ENCODE measurements at places on chromosomes 6 and 20.

DNA sequence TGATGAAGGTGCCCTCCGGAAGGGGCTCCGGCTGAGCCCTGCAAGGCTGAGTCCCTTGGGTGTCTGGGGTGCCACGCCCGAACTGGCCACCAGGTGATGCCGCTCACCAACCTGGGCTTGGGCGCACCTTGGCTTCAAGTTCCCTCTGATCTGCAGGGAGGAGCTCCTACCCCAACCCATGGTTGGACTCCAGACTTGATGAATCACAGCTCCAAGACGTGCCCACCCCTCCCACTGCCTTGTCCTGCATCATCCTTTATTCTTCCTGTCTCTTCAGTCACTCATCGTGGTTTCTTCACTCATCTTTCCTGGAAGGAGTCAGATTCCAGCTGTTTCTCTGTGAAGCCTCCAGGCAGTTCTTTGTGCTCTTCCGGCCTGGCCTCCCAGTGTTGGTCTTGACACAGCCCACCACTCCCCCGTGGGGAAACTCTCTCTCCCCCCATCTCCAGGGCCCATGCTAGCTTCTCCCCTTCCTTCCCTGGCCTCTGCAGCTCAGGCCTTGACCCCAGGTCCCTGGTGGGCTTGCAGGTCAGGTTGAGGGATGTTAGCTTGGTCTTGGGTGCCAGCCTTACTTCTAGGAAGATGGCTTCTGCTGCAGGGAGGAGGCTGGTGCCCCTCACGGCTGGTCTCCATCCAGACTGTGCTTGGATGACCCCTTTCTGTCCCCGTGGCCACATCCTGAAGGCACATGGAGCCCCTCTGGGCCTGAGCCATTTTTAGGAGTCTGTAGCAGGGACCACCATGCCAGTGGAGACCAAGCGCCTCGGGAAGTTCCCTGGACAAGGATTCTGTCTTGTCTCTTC lies 2.6 kb upstream of the ZBP1 start:
- DNase-seq: peak; percentile 64

DNA sequence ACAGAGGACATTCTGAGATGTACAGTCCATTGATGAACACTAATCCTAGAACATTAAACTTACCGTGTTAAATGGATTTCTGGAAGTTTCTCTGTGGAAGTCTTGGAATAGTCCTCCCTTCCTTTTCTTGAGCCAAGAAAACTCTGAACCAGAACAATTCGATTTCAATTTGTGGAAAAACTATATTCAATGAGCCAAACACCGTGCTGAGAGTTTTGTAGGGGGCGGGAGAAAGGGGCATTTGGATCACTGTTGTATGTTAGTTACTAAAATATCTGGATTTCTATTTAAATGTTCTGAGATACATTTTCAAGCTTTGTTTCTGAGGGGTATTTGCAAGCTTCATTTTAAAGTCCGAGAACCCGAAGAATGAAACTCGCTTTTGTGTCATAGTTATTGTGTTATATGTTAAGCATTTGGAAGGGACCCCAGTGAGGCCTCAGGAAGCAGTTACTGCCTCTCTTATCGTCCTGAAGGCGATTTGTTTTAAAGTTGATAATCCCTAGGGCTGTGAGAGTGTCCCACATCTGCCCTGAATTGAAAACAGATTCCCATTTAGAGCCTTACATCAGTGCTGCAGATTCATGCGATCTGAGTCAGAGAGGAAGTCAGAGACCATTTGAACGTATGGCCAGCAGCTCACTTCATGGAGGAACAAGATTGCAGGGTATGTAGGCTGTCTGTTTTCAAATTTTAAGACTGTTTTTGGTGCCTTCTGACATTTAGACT lies 70.8 kb upstream of the SASH1 start:
- no peak for DNase-seq

DNA sequence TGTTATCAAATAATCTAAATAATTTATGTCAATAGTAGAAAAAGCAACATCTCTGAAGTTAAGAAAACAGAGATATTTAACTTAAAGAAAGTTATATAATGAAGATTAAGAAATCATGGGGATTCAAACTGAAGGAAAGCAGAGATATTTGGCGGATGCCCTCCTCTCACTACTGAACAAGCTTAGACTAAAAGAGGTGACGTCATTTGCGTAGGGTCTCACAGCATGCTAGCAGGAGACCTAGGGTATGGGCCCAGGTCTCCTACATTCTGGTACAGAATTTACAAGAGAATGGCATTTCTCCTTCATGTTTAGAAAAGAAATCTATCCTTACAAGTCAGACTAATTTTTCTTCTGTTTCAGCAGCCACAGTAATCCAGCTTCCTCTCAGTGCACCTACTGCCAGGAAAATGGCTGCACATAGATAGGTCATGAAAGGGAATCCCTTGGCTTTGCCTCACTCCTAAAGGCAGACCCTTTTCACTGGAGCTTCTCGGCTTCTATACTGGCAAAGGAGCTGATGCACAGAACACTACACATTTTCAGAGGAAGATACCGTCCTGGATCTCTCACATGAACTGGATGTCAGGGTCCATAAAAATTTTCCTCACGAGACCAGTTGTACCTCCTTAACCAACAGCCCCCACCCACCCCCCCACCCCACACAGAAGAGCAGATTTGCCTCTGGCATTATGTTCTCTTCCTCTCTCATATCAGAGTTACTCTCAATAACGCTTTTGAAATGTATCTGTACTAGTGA lies 41.8 kb upstream of the DST start:
- no peak for DNase-seq

- no peak for DNase-seq
Observed at GRCh38 chr20:34385464-34385863, 22.4 kb downstream of the ITCH start.

DNA sequence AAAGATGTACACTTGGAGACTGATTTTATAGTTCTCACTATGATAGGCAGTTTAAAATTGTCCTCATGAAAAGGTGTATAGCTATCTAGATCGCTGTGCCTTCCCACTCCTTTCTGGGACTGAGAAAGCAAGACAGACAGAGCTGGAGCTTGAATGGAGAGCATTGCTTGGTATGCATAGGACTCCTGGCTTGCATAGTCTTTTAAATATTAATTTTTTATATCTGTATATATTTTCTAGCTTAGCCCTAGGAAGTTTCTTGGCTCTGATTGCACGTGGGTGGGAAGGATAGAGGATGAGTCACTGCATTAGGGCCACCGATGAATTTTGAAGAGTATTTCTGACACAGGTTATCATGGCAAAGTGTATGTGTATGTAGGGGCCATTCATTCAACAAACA lies 150.0 kb upstream of the SPACA1 start:
- DNase-seq: no peak

DNA sequence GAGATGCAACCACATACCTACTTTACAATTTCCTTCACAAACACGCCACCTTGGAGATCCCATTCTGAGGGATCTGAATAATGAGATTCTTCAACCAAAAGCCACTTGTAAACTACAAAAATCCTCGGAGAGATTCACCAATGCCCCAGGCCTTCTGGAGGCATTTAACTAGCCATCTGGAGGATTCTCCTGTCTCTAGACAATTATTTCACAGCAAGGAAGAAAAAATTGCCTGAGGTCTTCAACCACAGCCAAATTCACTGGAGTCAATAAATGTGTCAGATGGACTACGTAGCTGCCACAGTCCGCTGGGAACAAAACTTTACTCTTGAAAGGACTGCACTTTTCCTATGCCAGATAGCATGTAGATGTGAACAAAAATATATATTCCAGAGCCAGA lies 19.0 kb upstream of the DCDC2 start:
- DNase-seq: no peak

DNA sequence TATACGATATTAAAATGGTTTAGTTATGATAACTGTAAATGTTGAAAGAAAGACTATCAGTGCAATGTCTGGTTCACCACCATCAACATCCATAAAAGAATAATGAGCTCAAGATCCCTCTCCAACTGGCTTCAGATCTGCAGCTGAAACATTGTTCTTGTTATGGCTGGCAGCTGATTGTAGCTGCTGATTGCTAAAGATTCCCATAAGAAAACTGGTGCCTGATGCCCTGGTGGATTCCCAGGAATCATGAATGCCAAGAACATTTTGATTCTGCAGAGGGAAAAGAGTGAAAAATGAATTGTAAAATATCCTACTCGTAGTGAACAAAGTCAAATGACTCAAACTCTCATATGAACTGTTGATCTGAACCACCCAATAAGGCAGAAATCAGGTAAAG lies 1160.2 kb downstream of the EPHA7 start:
- DNase-seq: no peak

GRCh38 chr6:52352239-52353018 lies 9.5 kb upstream of the PAQR8 start:
- no peak for DNase-seq

DNA sequence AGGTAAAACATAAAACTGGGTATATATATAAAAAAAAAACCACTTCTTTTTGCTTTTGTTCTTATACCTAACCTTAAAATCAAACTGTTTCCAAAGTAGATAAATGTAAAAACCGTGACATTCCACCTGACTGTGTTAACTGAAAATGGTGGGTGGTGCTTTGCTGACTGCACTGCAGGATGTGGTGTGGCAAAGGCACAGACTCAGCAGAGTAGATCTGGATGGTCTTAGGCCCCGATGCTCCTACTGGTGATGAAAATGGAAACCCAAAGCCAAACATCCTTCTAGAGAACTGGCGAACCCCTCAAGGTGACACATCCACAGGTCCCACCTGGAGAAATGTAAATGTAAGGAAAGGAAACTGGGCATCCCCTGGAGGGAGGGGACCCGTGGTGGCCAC lies 8.9 kb downstream of the TGIF2 start:
- DNase-seq: no peak

DNA sequence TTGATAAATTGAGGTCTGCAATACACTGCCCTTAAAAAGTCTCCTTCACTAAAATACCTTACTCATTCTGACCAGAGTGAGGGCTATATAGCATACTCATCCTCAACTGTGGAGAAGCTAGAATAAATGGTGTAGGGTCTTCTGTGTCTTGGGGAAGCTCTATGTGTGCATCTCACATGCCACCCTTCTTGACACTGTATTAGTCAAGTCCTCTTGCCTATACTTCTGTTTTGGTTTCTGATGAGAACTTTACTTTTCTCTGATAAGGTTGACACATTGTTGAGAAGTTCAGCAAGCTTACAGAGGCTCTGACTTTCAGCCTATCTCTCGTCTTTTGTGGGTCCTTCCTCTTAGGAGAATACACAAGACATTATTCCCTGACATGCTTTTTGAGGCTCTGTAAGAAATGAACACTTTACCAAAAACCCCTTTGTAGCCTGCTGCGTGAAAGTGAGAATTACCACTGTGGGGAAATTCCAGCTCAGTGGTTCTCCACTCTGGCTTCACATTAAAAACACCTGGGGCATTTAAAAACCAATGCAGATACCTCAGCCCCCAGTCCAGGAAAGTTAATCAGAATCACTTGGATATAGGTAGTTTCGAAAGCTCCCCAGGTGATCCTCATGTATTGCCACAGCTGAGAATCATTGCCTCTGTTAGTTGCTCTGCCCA lies 372.1 kb upstream of the HS3ST5 start:
- no peak for DNase-seq

DNA sequence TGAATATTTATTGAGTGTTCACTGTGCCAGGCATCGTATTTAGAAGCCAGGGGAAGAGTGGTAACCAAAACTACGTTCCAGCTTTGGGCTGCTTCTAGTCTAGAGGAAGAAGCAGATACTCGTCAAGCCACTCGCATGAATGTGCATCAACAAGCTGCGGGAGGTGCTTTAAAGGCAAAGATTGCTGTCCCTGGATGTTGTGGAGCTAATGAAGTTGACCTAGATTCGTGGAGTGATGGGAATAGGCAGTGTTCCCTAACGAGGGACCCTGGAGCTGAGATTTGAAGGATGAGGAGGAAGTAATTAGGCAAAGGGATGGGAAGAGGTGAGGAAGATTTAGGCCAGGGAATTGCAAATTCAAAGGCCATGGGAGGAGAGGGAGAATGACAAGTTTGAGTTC lies 118.9 kb downstream of the TMEM170B start:
- DNase-seq: no peak

DNA sequence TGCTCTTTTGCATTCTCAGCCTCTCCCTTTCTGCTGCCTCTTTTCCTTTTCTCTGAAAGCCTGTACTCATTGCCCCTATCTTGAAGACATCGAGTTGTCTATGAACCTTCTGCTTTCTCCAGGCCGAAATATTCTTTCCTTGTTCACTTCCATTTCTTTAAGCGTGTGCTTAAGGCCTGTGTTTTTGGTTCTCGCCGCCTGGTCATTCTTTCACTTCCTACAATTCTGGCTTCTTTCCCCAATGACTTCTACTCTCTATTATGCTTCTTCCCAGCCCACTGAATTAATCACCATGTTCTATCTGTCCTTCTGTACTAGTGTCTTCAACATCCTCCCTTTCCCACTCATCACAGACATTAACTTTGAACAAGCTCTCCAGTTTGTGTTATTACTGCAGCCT lies 69.6 kb downstream of the C6orf52 start:
- DNase-seq: no peak

DNA sequence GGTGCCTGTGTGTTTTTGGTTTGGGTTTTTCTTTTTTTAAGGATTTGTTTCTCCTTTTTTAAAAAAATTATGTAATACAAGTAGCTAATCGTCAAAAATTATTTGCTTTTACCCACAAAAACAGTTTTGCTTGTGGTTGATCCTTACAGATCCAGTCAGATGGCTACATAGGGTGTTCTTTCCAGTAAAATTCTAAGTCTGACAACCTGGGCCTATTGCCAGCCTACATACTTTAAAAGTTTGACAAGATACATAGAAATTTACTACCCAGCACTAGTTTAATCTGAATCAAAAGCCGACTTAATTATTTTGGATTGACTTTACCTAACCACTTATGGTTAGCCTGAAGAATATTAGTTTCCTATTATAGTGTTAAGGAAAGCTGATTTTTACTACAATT lies 2.1 kb upstream of the SOX4 start:
- no peak for DNase-seq

- DNase-seq: no peak
Observed at GRCh38 chr6:12719017-12719416, 2.5 kb downstream of the PHACTR1 start.

GRCh38 chr6:20693466-20694063 lies 159.3 kb downstream of the CDKAL1 start:
- no peak for DNase-seq

- DNase-seq: no peak
Observed at GRCh38 chr6:43578748-43579147, 2.8 kb downstream of the POLH start.

DNA sequence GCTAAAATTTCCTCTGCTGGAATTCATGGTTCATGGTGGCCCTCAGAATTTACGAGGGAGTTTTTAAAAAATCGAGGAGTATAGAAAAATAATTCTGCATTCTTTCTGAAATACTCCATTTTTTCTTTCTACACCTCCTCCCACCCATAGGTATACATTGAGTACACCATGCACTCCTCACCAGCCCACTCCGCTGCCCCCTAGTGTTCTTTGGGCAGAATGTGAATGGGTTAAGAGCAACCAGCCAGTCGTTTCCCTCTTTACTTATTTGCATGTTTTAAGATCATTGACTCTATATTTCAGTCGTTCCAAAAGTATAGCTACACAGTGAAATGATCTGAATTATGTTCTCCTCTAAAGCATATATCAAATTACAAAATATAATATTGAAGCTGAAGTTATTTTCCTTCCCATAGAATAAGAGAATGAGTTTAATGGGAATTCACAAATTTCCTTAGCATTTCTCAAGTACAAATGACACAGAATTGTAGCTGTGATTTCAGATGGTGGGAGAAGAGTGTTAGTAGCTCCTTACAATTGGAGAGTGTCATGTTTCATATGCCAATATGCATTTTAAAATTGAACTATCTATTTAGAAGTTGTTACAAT lies 977.7 kb upstream of the SLC35B3 start:
- no peak for DNase-seq

- DNase-seq: no peak
Observed at GRCh38 chr6:142686507-142686887, 258.5 kb downstream of the HIVEP2 start.
